ENCODE measurements at places on chromosomes 5 and 9.

DNA sequence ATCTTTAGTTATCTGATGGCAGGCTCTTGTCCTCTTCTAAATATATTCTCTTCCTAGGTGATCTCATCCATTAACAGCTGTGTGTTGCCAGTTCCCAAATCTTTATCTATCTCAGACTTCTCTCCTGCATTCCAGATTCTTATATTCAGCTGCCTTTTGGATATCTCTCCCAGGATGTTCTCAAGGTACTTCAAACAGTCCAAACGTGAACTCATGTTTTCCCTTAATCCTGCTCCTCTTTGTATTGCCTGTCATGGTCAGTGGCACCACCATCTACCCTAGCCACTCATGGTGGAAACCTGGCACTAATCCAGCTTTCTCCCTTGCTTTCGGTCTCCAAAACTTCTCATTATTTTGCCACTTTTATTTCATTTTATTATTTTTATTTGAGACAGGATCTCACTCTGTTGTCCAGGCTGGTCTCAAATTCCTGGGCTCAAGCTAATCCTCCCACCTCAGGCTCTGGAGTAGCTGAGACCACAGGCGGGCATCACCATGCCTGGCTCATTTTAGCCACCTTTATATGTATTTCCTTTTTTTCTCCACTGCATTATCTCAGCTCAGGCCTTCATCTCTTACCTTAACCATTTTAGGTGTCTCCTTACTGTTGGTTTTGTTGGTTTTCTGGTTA, 3.8 kb downstream of the ZFYVE16 start:
- DNase-seq: no peak

- DNase-seq: no peak
Measured at GRCh38 chr9:78050421-78050820, 18.8 kb upstream of the GNAQ start.

DNA sequence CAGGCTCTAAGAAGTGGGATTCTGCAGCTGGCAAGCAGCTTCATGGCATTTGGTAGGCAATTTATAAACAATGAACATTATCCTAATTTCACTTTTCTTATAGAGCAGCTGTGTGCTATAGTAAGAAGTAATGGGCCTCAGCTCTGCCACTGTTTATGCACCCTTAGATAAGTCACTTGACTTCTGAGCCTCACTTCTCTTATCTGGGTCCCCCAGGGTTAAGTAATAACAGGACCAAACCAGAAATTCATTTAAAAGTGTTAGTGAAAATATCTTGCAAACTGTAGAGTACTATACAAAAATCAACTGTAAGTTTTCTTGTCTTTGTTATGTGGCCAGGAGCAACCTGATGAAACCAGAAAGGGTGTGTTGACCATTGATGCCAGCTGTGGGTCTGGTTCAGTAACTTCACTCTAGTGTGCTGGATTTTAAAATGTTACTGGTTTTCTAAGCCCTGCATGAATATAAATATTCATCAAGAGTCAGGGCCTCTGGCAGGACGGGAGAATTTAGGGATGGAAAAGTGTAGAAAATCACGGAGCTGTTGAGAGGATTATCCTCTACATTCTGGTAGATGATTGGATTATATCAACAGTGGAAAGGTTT, 24.2 kb downstream of the TNFAIP8 start:
- no peak for DNase-seq

- DNase-seq: peak; percentile 38
Measured at GRCh38 chr5:108681079-108681921, 66.4 kb upstream of the FER start.

DNA sequence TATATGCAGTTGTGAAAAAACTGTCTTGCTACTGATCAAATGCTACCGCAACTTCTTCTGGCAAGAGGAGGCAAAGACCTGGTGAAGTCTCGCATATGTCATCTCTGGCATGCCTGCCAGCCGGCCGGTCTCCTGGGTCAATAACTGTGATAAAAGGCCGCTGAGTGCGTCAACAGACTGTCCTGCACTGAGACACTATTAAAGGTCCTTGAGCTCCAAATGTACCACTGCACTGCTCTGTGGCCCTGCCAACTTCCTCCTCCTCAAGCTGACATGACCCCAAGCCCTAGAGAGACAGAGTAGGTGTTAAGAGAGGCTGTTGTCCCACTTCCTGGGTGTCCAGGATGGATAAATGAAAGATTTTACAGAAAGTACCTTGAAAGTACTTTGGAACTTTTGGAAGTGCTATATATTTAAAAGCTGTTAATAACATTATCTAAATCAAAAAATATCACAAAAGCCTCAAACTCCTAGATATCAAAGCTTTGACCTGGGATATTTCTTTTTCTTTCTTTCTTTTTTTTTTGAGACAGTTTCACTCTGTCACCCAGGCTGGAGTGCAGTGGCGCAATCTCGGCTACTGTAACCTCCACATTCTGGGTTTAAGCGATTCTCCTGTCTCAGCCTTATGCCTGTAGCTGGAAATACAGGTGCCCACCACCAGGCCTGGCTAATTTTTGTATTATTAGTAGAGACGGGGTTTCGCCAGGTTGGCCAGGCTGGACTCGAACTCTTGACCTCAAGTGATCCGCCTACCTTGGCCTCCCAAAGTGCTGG, 31.5 kb downstream of the RAPGEF1 start:
- no peak for DNase-seq

GRCh38 chr9:76358628-76359280, 35.5 kb downstream of the RFK start:
- no peak for DNase-seq

- DNase-seq: no peak
Measured at GRCh38 chr5:38598296-38598993, 42.0 kb upstream of the LIFR start.

GRCh38 chr9:28961623-28962022, 1388.3 kb upstream of the C9orf72 start:
- DNase-seq: no peak

DNA sequence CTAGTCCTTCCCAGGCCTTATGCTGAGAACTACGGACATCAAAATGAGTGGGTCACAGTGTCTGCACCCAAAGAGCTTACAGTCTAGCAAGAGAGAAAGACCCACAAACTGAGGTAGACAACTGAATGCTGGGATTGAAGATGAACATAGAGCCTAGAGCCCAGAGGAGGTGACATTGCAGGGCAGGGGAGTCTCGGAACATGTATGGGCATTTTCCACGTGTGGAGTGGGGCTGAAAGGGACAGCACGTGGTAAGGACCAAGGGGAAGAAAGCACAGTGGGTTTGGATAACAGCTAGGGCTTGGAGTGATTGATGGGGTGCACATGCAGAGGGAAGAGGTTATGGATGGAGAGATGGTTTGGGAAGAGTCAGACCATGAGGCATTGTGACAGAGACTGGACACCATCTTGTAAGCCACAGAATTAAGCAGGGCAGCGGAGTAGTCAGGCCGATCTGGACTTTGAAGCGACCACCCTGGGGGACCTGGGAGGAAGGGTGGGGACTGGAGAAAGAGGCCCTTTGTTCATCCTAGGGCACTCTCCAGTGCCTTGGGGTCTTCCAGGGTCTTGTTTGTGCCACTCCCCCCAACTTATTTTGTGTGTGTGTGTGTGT, 47.5 kb upstream of the SH3PXD2B start:
- no peak for DNase-seq

DNA sequence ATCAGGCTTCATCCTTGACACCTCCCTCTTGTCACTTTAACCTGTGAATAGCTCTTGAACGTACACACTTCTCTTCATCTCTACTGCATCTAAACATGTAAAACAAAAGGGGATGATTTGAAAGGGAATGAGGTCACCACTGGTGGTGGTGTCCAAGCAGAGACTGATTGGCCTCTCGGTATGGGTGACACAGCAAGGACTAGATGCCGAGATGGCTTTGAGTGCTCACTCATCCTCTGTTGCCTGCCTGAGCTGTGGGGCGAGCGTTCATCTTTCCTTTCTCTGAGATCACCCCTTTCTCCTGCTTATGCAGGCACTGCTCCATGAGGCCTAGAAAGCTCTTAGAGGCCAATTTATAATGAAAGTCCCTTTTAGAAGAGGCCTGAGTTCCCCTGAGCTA, 51.9 kb downstream of the SEC61B start:
- no peak for DNase-seq

- DNase-seq: peak; percentile 77
Measured at GRCh38 chr5:76175051-76175666, 92.0 kb downstream of the SV2C start.

DNA sequence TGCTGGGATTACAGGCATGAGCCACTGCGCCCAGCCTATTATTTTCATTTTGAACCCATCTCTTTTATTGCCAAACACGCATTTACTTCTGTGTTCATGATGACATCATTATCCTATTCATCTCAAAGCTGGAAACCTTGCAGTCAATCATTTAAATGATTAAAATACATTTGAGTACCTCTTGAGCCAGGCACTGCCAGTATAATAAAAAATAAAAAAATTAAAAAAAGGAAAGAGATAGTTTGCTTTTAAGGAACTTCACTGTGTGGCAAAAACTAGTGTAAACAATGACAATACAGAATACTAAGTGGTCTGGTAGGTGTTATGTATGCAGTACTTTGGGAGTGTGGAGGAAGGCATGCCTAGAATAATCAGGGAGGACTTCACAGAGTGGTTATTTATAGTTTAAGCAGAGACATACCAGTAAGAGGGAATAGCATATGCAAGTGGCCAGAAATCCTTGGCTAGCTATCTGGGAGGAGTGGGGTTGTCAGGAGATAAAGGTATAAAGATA, 8.6 kb downstream of the NSD1 start:
- DNase-seq: no peak

DNA sequence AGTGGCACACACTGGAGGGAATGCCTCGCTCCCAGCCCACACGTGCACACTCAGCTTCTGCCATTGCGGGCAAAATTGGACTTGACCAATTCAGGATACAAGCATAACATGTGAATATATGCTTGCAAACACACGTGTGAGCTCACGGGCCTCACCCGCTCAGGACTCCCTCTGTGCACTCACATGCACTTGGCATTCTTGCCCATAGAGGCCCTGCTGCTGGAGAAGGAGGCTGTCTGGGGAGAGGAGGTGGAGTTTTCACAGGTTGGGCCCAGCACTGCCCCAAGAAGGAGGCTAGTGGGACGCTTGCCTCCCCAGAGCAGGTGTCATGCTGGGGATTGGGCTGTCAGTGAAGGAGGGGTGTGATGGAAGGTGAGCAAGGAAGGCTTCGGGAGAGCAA, 1.7 kb downstream of the MYMK start:
- DNase-seq: no peak

GRCh38 chr5:145180371-145180770, 654.8 kb downstream of the PRELID2 start:
- no peak for DNase-seq
